Stimulated activated CD8-positive, alpha-beta memory T cell treated with anti-CD3 and anti-CD28 coated beads, Interleukin-4, amount 100 ng/mL, for 4 hours (primary cell): ENCODE measurements at places on chromosomes 13 and 19.

DNA sequence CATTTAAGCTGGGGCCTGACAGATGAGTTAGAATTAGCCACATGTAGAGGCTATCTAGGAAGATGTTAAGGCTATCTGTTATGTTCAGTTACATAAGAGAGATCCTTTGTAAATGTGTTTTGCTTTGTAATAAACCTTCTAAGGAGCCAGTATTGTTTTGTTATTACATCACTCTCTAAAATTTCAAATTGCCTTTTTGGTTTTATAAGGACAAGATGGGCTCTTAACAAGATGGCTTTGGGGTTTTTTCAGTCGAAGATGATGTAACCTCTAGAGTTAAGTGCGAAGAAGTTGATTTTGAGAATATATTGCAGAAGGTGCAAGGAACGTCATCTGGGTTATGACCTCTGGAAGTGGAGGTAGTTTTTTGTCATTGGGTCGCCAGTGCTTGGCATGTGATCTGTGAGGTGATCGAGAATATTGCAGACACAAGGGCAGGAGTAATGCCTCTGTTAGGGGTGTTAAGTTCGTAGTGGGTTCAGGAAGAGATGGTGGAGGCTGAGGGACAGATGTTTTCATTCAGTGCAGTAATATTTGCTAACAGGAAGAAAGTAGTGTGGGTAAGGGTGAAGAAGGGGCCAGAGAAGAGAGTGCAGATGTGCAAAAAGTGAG, 12.7 kb downstream of the LSM14A start:
- no peak for DNase-seq

DNA sequence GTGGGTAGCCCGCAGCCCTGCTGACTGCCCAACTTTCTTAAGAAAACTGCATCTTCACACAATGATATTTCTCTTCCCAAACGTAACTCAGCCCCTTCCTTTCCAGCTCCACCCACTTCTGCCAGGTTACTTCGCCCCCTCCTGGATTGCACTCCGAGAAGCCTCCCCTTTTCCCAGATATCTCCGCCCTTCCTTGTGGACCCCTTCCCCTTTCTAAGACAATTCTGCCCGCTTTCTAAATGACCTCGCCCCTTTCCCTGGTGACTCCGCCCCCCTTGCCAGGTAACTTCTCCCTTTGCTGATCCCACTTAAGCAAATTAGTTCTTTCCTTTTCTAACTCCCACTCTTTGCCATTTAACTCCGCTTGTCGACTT, 2.6 kb downstream of the VSIG10L start:
- no peak for DNase-seq

DNA sequence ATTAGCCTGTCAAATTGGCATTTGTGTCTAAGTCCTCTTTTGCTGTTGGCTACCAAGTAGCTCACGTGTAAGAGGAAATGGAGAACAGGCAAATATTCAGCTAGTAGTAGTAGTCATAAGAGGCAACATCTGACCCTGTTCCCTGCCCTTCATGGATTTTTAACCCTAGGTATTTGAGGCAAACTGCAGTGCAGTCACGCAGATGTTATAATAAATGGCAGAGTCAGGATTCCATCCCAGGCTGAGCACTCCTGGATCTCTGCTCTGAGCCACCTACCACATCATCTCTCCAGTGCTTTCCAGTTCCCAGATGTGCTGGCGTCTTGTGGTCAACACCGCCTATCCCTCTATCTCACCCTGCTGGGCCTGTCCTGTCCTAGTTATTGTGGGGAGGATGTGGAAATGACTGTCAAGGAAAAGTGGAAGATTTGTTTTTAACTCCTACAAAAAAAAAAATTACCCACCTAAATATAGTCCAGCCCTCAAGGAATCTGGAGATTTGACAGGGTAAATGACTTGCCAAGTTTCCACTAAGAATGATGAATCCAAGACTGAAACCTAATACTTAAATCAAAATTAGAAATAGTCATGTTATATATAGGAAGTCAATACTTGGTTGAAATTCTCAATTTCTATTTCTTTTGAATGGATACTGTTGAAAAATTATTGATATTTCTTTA, 322.9 kb downstream of the GPC6 start:
- no peak for DNase-seq

GRCh38 chr19:15315101-15315500, 17.2 kb downstream of the BRD4 start:
- DNase-seq = no peak

- no peak for DNase-seq
Measured at GRCh38 chr19:17124025-17124424, 48.4 kb downstream of the MYO9B start.

DNA sequence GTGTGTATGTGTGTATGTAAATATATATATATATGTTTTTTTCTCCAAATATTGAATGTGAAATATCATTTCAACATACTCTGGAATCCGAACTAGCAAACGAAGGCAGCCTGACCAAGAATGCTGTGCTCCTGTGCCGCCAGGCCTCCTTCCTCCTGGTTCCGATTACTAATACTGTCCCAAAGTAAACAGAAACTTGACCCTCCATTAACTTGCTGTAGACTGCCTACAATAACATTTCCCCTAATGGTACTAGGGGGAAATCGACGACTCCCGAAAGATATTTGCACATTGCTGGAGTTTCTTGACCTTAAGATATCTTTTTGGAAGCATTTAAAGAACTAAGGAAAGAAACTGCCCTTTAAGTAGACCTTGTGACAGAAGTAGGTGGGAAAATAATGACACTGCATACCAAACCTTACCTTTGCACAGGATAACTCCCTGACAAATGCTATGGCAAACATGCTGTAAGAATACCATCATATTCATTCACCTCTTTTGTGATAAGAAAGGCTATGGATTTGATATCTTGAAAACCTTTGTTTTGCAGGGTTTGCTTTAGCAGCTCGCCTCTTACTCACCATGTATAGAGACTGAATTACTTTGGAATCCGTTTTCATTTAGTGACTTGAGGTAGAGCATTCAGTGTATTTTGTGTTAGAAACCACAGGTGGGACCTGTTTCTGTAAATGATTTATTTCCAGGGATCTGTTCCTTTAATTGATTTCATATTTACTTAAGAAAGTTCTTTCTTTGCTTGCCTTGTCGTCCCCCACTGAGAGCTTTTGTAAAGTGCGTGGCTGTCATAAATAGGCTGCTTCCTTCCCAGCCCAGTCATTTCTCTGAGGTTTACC, 80.1 kb downstream of the KLF5 start:
- DNase-seq = no peak

DNA sequence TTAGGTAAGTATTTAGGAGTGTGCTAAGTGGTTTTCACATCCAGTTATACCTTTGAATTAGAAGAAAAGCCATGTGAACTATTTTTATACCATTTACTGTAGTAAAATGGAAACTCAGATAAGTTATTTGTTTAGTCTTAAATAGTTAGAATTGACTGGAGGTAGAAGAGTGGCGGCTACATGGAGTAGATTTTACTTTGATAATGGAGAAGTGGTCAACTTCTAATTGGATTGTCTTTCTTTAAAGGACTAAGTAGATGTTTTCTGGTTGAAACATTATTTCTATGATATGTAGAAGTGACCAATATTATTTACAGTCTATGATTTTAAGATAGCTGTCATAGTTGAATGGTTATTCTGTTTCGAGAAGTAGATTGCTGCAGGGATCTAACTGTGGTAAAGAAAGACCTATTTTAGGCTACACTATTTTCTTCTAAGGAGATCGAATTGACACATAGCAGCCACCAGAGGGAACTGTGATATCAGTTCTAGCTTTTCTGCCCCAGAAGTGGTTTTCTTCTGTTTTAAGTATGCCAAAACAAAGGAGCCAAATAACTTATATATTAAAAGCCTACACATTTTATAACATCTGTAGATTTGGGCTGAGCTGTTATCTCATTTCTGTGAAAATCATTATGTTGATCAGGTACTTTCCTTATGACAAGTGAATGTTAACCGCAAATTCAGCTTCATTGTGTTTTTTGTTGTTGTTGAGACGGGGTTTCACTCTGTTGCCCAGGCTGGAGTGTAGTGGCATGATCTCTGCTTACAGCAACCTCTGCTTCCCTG, 26.1 kb downstream of the ZMYM2 start:
- no peak for DNase-seq

DNA sequence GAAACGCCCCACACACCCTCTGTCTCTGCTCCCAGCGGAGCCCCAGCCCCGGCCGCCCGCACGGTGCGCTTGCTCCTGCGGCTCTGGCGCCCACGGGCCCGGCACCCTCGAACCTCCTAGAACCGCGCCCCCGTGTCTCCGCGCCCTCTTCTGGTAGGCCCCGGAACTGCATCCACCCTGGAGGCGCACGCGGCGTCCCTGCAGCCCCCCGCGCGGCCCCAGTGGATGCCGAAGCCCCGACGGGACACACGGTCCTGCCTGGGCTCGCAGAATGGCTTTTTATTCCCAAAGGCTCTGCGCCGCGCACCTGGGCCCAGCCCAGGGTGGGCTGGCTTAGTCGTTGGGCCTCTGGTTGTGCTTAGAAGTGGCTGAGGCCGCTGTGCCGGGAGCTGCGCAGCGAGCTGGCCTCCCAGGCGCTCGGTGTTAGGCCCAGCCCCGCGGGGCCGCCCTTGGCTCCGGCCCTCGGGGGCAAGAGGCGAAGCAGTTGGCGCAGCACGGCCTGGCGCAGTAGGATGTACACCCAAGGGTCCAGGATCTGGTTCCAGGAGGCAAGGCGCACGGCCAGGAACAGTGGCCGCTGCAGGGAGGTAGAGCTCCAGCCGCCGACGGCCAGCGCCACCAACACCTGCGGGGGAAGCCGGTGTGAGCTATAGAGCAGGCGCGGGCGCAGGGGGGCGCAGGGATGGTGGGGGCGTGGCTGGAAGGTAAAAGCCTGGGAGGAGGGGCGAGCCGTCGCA, 2.8 kb downstream of the PTGER1 start:
- peak; percentile 72 for DNase-seq

GRCh38 chr13:51332566-51333361, 6.7 kb upstream of the SERPINE3 start:
- DNase-seq = no peak

- no peak for DNase-seq
Measured at GRCh38 chr13:29024783-29025182, 204.6 kb downstream of the MTUS2 start.

DNA sequence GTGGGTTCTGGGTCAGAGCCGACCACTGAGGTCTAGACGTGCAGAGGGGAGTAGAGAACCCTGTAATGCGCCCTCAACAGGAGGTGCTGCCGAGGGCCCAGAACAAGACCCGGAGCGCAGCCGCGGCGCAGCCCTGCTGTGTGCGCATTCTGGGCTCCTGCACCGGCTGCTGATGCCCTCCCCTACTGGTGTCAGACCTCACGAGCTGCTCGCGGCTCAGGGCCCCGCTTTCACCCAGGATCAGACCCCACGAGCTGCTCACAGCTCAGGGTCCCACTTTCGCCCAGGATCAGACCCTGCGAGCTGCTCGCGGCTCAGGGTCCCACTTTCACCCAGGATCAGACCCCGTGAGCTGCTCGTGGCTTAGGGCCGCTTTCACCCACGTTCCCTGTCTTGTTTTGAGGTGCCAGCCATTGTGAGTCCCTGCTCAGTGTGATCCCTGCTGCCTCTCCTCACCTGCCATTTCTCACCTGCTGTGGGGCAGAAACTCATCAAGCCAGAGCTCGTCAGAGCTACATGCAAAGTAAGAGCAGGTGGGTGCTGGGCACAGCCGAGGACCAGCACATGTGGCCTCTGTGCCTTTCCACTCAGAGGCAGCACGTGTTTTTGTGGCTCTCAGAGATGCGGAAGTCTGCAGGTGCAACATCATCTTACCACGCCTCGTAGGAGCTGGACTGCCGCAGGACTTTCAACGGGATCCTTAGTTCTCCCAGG, 47.0 kb upstream of the C13orf46 start:
- DNase-seq = no peak

- no peak for DNase-seq
Measured at GRCh38 chr19:29311191-29311790, 98.3 kb upstream of the UQCRFS1 start.

GRCh38 chr19:53646144-53646543, 14.3 kb downstream of the DPRX start:
- no peak for DNase-seq

- DNase-seq = no peak
Measured at GRCh38 chr19:47351548-47351947, 2.4 kb downstream of the DHX34 start.

GRCh38 chr19:34409189-34410164, 5.3 kb downstream of the PDCD2L start:
- DNase-seq = no peak

DNA sequence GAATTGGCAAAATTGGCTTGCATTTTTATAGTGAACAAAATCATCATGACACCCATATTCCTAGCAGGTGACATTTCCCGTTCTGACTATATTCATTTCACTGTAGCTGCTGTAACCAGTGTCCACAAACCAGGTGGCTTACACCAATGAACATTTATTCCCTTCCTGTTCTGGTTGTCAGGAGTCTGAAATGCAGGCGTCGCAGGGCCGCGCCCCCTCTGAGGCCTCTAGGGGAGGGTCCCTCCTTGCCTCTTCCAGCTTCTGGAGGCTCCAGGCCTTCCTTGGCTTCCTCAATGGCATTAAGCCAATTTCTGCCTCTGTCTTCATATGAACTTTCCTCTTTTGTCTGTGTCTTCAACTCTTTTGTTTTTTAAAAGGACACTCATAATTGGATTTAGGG, 6.5 kb upstream of the RLN3 start:
- no peak for DNase-seq

GRCh38 chr19:13463296-13463695, 43.0 kb downstream of the CACNA1A start:
- no peak for DNase-seq

DNA sequence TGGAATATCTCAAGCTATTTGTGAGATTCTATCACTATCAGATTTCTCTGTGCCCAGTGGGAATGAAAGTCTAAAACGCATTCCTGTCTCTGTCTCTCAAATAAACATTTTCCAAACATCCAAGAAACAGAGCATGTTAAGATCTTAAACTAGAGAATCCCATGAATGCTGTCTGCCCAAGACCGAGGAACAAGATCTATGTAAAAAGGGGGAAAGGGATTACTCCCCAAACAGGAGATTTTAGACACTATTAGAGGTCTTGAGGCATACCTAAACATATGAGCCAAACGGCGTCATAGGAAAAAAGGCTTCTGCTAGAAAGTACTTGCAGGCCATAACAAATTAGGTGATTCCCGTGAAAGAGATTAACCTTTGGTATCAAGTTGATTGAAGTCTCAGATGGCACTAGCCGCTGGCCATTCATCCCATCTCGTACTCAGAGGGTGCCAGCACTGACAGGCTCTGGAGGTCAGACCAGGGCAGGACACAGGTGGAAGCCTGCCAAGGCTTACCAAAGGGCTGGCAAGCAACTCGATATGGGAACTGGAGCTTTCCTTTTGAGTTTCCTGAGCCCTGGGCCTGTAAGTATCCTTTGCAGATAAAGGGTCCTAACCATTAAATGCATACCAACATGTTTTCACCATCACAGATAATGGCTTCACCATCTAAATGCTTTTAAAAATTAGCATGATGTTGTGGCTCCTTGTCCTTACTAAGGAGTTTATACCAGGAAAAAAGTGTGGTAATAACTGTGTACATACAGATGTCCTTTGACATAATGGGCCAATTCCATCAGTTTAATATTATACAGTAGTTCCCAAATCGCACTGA, 225.2 kb downstream of the FOXO1 start:
- DNase-seq = no peak

GRCh38 chr13:99322297-99323103, 15.3 kb upstream of the GPR183 start:
- no peak for DNase-seq

- DNase-seq = no peak
Measured at GRCh38 chr19:10346509-10346908, 7.1 kb upstream of the ICAM3 start.
